ENCODE measurements at places on chromosomes 16 and 17. TPM values are rescaled to one million over a fixed set of nuclear protein-coding genes. Genes with fewer than 3 reads are reported as not detected.

GRCh38 chr17:34582901-34583245, 3.5 kb downstream of the TMEM132E start:
- no peak for DNase-seq

DNA sequence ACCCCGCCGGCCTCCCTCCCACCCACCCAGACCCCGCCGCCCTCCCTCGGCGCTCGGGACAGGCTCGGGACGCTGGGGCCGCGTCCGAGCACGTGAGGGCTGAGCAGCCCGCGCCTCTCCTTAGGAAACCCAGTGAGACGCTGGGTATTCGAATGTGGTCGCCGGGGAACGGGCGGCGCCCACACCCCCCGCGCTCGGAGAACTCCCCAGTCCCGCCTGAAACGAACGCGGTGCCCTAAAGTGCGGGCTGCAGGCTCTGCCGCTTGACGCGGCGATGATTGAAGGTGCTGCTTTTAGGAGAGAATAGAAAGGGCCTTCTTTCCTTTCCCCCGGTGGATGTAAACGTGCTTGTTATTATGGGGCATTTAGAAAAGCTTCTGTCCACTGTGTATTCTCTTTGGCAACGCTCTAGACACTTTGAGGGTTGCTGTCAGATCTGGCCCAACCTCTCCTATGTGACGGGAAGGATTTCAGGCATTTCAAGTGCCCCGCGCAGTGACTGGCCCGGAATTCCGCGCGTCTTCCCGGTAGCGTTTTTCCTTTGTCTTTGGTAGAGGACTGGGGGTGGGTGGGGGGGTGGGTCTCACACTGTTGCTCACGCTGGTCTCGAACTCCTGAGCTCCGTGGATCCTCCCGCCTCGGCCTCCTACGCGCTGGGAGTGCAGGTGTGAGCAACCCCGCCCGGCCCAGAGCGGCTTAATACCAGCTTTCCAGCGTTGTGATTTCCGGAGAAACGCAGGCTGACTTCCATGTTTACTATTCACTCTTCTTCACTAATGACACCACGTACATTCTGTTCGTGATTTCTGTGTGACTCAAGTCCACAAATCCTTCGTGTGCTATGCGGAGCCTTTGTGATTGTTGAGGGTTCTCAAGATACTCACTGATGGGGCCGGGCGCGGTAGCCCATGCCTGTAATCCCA, 21.8 kb upstream of the FOXK2 start:
- no peak for DNase-seq

GRCh38 chr17:55334285-55334684, 69.5 kb downstream of the HLF start:
- no peak for DNase-seq

- DNase-seq = no peak
Observed at GRCh38 chr17:31758646-31759045, 100.4 kb downstream of the COPRS start.

GRCh38 chr16:49742428-49743202, 113.3 kb downstream of the ZNF423 start:
- no peak for DNase-seq

- no peak for DNase-seq
Observed at GRCh38 chr17:3835410-3836229, 10.4 kb downstream of the NCBP3 start.

DNA sequence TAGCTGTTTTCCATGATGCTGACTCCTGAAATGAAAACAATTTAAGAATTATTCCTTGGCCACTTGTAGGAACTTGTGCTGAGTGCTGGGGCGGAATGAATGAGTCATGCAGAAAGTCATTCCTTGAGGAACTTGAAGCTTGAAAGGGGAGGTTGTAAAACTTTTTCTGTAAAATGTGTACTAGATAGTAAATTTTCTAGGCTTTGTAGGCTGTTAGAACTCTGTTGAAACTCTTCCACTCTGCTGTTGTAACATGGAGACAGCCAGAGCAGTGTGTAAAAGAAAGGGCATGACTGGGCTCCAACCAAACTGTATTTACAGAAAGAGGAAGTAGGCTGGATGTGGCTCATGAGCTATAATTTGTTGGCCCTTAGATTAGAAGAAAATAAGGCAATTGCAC, 46.1 kb downstream of the ABCA8 start:
- no peak for DNase-seq

GRCh38 chr17:43118679-43119615, 6.2 kb downstream of the BRCA1 start:
- DNase-seq = no peak

DNA sequence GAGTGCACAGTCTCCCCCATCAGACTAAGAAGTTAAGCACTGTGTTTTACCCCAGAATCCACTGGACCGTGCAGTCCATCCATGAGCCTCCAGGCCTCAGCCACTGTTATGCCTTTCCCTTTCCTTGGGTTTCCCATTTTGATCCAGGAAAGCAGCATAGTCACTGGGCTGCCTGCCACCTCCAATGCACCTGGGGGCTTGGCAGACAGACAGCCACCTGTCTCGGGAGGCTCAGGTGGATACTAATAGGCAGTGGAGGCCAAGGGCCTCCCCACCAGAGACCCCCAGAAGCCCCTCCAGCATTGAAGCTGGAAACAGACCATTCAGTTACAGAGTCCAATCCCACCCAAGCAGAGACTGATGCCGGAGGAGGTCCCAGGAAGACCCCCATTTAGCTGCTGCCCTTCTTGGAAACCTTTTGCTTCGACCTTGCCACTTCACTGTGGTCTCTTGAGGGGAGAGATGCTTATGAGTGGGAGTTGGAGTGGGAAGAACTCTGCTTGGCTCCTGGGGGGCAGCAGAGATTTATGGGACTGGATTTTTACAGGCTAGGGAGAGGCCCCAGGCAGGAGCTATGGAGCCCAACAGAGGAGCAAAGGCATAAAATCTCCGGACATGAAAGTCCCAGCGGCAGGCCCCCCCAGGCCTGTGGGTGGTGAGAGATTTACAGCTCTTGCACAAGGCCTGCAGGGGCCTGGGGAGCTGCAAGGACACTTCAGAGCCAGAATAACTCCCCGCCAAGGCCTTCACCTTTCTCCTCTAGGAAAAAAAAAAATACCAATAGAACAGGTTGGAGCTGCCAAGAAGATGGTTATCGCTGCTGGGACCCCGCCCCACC, 12.2 kb upstream of the SP2 start:
- no peak for DNase-seq

GRCh38 chr16:676565-676902, 1.1 kb downstream of the RHBDL1 start:
- no peak for DNase-seq

DNA sequence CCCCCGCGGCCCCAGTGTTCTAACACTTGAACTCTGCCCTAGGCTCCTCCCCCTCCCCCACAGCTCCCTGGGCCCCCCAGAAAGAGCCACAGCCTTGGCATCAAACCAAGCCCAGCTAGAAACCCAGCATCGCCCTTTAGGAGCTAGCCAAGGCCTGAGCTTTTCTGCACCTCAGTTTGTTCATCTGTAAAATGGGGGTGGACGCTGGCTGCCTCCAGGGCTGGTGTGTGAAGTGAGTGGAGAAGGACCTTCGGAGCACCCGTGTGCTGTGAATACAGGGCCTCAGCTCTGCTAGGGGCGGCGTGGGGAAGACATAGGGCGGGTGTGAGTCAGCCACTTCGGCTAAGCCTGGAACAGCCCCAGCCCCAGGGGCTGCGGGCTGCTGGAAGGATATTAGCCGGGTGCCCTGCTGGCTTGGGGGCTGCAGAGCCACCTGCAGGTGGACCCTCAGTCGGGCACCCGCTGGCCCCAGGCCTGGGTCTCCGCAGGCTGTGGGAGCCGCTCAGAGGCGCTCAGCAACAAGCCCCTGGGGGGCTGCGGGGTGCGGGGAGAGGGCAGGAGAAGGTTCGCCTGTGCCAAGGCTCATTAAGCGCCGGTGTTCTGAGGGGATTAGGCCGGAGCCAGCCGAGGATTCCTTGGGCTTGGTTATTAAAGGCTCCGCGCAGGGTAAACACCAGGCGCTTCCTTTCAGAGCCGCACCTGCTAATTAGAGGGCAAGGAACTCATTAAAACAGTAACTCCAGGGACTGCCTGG, 217.0 kb upstream of the CIBAR2 start:
- no peak for DNase-seq

- DNase-seq = no peak
Observed at GRCh38 chr17:41020336-41020735, 6.7 kb downstream of the KRTAP1-5 start.

DNA sequence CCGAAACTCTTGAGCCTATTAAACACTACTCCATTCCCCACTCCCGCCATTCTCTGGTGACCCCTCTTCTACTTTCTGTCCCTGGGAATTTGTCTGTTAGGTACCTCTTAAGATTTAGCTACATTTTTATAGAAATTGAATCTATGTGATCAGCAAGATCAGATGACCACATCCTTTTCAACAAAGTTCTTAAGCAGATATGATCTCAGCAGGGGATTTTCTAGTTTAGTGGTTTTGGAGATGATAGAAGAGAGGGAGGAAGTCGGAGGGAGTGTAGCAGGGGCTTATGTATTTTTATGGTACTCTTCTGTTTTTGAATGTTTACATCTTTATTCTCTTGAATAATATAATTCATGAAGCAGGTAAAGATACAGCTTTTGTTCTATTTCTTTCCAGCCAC, 40.8 kb downstream of the RPA1 start:
- DNase-seq = no peak

NUDT21 gene
- total RNA-seq = 142 TPM

SMARCE1 gene
- total RNA-seq = 195 TPM

SLFN12L gene
- not detected for total RNA-seq

OR3A3 gene
- not detected for total RNA-seq

IGF2BP1 gene
- total RNA-seq = 326 TPM

KRT40 gene
- 0.13 TPM for total RNA-seq

SYCE1L gene
- total RNA-seq = 27.2 TPM

MEAK7 gene
- 32.3 TPM for total RNA-seq

CCL23 gene
- total RNA-seq = not detected

TEKT5 gene
- 0.29 TPM for total RNA-seq

ADAD2 gene
- total RNA-seq = not detected

ZFPM1 gene
- 88.5 TPM for total RNA-seq
